ENCODE measurements at places on chromosomes 12 and 14.

DNA sequence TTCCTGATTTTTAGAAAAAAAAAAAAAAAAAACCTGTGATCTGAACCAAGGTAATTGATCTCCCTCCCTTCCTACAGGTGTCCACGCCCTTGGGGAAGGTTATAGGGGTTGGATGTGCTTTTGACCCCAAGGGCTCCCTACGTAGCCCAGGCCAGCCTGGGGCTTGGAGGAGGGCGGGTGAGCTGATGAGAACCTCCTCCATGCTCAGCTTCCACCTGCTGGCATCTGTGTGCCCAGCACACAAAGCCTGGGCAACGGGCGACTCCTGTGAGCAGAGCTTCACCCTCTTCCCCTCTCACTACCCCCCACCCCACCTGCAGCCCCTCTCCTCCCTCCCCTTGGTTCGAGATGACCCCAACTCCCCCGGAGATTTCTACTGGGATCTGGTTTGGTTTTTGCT is 25.3 kb upstream of the INF2 start:
- no peak for DNase-seq

DNA sequence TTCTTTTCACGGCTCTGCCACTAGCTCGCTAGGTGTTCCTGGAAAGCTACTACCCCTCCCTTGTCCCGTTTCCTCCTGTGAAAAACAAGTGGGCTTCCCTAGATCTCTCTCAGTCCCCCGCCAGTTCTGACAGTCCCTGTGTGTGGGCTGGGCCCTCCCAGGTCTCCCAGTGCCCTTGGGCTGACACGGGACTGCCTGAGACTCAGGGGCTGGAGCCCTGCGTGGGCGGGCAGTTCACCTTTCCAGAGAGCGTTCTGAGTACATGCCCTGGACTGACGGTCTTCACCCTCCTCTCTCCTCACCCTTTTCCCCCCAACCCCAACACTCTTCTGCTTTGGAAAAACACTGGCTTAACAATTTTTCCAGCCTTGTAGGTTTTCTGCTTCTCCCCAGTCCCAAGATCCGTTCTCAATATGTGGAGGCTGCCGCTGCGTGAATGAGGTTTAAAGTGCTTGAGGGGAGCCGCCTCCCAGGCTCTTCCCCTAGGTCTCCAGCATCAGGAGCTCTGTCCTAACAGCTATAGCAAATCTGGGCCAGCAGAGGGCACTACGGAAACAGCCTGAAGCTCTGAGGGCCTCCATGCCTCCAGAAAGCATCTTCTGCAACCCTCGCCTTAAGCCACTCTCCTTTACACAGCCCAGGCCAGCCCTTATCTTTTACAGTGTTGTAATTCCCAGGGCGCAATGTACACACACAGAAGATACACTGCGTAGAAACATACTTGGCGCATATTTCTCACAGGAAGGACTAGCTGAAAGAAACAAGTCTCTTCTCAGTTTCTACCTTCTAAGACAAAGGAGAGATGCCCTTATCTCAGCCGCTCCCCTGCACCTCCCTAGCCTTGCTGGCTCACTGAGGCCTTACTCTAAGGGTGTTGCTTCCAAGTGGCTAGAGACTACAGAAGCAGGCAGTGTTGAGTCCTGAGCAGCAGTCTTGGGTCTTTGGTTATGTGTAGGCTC is 10.4 kb upstream of the DCD start:
- DNase-seq: peak; percentile 3

DNA sequence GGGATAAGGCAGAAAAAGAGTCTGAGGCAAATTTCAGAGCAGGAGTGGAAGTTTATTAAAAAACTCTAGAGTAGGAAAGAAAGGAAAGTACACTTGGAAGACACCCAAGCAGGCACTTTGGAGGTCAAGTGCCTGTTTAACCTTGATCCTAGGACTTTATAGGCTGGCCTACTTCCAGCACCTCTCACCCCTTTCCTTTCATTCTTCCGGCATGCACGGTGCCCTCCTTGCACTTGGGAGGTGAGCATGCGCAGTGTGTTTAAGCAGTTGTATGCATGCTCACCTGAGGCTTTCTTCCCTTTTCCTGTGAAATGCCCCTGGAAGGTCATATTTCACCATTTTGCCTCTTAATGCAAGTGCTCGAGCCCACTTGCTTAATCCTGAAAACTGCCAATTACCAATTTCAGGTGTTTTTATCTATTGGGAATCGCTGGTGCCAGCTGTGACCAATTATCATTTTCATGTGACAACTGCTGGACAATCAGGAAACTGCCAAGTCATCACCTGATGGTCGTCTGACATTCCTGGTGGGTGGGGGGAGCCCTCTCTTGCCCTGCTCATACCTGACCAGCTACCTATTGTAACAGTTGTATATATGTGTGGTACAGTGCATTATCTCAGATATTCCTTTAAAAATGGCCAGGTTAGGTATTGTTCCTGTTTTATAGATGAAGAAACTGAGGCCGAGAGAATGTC is 53.5 kb downstream of the SUDS3 start:
- DNase-seq: no peak

- DNase-seq: peak; percentile 61
Observed at GRCh38 chr12:67712011-67712410, 63.5 kb downstream of the DYRK2 start.

DNA sequence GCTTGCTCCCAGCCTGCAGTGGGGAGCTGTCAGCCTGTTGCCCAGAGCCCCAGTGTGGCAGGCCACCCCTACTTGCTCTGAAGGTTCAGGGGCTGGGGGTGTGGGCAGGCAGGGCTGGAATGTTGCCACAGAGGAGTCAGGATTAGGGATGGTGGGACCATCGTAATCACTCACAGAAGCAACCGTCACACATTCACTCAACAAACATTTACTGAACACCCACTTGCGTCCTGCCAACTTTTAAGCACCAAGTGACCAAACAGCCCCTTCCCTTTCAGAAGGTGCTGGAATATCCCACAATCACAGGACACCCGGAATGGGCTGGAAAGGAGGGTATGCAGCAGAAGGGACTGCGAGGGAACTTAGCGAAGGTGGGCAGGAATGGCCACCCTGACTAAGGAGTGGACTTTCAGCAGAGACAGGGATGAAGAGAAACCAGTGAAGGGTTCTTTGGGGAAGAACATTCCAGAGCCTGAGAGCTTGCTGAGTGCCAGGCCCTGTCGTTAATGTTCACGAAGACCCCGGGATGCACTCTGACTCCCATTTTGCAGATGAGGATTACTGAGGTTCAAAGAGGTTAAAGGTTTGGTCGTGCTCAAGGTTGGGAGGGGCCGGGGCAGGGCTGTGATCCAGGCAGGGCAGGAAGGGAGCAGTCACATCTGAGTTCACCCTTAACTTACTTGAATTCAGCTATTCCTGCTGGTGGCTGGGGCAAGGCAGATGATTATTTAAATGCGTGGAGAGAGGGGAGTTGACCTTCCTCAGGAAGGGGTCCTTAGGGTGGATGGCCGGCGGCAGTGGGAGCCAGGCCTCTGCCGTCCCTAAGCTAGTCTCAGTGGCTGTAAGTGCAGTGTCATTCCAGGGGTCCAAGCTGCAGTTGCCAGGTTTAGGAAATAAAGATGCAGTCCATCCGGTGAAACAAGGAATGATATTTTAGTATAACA is 2.3 kb upstream of the ZBTB42 start:
- no peak for DNase-seq

DNA sequence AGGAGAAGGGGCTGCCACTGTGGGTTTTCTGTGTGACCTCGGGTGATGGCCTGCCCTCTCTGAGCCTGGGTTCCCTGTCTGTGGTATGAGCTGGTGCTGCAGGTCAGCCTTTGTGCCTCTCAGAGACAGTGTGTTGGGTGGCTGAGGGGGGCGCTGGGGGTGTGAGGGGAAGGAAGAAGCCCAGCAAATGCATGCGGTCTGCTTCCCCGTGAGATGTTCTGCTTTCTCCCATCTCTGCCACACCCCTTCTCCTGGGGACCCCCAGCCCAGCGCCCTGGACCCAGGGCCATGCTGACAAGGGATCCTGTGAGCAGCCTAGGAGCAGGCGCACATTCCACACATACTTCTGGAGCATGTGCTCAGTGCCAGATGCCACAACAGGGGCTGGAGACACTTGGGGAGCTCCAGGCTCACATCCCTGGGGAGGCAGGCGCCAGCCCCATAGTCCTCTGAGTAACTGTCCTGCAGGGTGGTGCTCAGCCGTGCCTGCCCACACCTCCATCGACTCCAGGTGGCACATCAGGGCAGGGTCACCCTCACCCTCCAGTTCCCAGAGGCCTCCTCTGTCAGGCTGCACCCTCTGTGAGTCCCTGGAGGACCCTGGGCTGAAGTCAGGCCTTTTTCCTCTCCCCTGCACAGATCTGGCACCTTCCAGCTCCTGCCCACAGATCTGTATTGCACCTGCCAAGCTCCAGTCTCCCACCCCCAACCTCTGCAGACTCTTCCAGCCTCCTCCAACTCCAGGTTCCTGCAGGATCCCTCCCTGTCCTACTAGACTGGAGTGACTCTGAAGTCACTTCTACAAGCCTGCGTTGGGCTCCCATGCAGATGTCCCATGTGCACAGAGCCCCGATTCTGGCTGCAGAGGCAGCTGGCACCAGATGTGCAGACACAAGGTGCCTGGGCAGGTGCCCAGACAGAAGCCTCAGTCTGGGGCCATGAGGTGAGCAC is 205.6 kb downstream of the KIF26A start:
- no peak for DNase-seq

DNA sequence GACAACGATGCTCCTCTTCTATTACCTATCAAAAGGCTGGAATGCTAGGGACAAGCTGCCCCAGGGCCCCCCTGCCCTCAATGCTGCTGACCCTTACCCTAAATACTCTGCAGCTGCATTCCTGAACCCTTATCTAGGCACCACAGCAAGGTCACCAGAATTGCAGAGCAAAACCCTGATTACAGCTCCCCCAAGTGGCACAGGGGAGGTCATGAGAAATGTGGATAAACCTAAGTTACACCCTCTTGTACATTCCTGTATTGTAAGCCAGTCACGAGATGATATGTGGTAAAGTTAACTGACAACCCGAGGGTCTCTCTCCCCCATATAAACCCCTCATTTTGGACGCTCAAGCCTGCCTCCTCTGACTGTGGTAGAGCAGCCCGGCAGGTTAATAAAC is 411.8 kb upstream of the STXBP6 start:
- no peak for DNase-seq

DNA sequence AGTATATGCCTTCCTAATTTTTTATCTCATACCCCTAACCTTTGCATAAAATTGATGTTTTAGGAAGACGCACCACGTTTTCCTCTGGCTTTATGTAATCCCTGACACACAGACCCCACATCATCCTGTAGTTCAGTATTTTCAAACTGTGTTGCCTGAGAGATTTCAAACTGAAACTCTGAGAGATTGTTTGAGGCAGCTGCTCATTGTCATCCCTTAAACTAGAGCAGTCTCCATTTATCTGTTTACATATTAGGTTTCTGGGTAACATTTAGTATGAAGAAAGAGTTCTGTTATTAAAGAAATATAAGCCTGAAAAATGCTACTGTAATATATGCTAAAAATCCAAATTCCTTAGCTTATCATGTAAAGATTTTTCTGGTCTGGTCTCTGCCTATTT is 24.3 kb downstream of the MNAT1 start:
- DNase-seq: no peak

Data from fibroblast of skin of scalp (primary cell).